ENCODE measurements at places on chromosomes 5 and 9. TPM values are rescaled to one million over a fixed set of nuclear protein-coding genes. Genes with fewer than 3 reads are reported as not detected.

ADGRV1 gene
- 0.33 TPM for total RNA-seq

RXRA gene
- 3.8 TPM for total RNA-seq

ARHGEF39 gene
- total RNA-seq: 14.2 TPM

TIFAB gene
- total RNA-seq: not detected

NR4A3 gene
- total RNA-seq: 2.4 TPM

DNA sequence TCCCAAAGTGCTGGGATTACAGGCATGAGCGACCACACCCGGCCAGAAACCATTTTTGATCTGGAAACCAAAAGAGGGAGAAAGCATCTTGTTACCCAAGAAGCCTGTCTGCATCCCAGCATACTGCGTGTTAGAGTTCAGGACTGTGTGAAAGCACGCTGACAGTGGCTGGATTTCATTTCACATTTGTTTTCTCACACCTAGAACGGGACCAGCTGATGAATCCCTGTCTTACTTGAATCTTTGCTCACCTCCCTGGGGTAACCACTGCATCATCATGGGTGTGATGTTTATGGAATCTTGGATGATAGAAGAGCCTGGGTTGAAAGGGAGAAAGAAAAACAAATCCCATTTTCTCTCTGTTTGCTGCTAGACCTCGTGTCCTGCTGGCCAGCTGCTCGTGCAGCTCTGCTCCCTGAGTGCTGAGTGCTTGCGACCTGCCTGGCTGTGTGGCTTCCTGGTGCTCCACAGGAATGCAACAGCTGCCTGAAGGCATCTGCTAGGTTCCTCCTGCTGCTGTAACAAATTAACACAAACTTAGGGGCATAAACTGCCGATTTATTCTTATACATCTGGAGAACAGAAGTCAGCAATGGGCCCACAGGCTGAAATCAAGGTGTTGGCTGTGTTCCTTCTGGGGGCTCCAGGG lies 378.3 kb upstream of the DAP start:
- no peaks in the 10 kb centered on the region for H3K4me1 ChIP-seq
- H3K4me3 ChIP-seq: no peak overlapping the region
- no peak overlapping the region for H3K27ac ChIP-seq

GRCh38 chr5:158463938-158464337 lies 605.0 kb upstream of the CLINT1 start:
- no peaks in the 10 kb centered on the region for H3K27me3 ChIP-seq
- no peak overlapping the region for H3K27ac ChIP-seq
- H3K4me3 ChIP-seq: no peak overlapping the region
- DNase-seq: no peak

- DNase-seq: no peak
- H3K36me3 ChIP-seq: no peaks in the 10 kb centered on the region
- no peak overlapping the region for H3K27ac ChIP-seq
- H3K4me1 ChIP-seq: no peaks in the 10 kb centered on the region
- no peak overlapping the region for H3K4me3 ChIP-seq
- H3K27me3 ChIP-seq: peaks cover 7% of the 10 kb centered on the region
These were observed 208.9 kb upstream of the SLC30A5 start for GRCh38 chr5:68884883-68885282.

DNA sequence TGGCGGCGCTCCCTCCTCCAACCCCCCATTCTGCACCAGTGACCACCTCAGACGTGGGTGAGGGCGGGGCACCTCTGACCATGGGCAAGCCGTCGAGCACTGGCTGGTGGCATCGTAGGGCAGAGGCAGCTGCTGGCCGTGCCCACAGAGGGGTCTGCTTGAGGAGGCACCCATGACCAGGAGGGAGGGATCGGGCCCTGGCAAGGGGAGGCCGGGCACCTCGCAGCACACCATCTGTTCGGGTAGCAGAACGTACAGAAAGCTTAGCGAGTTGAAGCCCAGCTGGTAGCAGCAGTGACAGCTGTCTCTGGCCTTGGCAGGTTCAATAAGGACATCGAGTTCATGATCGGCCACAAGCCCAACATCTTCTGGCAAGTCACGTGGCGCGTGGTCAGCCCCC lies 4.3 kb upstream of the SLC6A18 start:
- H3K4me1 ChIP-seq: no peaks in the 10 kb centered on the region
- no peak overlapping the region for H3K27ac ChIP-seq
- no peak overlapping the region for H3K4me3 ChIP-seq
- no peaks in the 10 kb centered on the region for H3K36me3 ChIP-seq
- no peaks in the 10 kb centered on the region for H3K27me3 ChIP-seq
- DNase-seq: no peak
